ENCODE measurements at places on chromosomes 16 and 17. TPM values are rescaled to one million over a fixed set of nuclear protein-coding genes. Genes with fewer than 3 reads are reported as not detected.

Gene XYLT1
- 13.1 TPM for total RNA-seq

Gene SLC43A2
- 21.9 TPM for total RNA-seq

Gene AANAT
- not detected for total RNA-seq

- DNase-seq, result no peak
Measured at GRCh38 chr16:27400751-27401620, 988 bp upstream of the IL21R start.

GRCh38 chr16:67781565-67781921, 24.8 kb downstream of the RANBP10 start:
- DNase-seq, result no peak

- no peak for DNase-seq
Measured at GRCh38 chr17:68674029-68674925, 73.1 kb upstream of the FAM20A start.

- DNase-seq, result peak; percentile 87
Measured at GRCh38 chr17:61251939-61252865, 147.4 kb upstream of the TBX2 start.

DNA sequence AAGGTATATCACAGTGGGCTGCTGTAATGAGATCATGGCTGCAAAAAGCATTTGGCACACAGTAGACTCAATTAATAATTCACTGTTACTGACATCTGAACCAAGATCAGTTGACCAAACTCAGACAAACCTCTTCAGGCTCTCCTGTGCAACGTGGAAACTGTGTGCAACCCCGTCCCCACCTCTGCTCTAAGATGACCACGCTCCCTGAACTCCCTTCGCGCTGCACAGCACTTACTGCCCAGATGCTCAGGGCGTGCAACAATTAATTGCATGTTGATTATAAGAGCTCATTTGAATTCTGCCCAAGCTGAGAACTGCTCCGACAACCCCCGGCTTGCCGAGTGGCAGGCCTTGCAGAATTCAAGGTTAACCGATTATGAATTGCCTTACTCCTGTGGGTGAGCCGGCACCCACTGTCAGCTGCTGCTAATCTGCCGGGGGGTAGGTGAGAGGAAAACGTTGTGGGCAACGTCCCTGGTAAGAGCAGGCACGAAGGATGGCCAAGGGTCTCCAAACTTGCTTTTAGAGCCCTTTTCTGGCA, 1.3 kb upstream of the GSG1L start:
- no peak for DNase-seq

GRCh38 chr16:50152807-50153595, at the start of gene TENT4B:
TENT4B (plus strand) TSS chr16:50153306; CDS start chr16:50153622, 316 bp downstream.
- peak; percentile 31 for DNase-seq

Measured in thoracic aorta (tissue), 2 donors.